Thoracic aorta (tissue), 2 donors: ENCODE measurements at places on chromosomes 12 and 14. TPM values are rescaled to one million over a fixed set of nuclear protein-coding genes. Genes with fewer than 3 reads are reported as not detected.

DNA sequence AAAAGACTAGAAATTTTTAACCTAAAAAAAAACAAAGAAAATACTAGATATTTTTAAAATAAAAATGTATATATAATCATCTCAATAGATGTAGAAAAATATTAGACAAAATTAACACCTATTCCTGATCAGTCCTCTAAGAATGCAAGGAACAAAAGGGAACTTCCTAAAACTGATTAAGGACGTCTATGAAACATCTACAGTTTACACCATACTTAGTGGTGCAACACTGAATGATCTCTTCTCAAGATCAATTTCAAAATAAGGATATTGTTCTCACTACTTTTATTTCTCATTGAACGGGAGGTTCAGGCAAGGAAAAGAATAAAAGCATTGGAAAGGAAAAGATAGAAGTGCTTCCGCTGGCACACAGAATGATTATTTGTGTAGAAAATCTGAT lies 16.0 kb downstream of the OLR1 start:
- H3K27me3 ChIP-seq, result no peaks in the 10 kb centered on the region
- H3K4me1 ChIP-seq, result peaks cover 7% of the 10 kb centered on the region
- DNase-seq, result no peak
- no peak overlapping the region for H3K27ac ChIP-seq
- H3K36me3 ChIP-seq, result no peaks in the 10 kb centered on the region
- H3K4me3 ChIP-seq, result no peak overlapping the region

GRCh38 chr12:130074661-130075406 lies 87.4 kb upstream of the FZD10 start:
- no peak for DNase-seq
- H3K27ac ChIP-seq, result no peak overlapping the region
- no peaks in the 10 kb centered on the region for H3K36me3 ChIP-seq
- H3K4me1 ChIP-seq, result no peaks in the 10 kb centered on the region
- H3K4me3 ChIP-seq, result no peak overlapping the region
- no peaks in the 10 kb centered on the region for H3K27me3 ChIP-seq

GRCh38 chr12:113905829-113906228 lies 60.3 kb downstream of the RBM19 start:
- no peak overlapping the region for H3K4me3 ChIP-seq
- no peaks in the 10 kb centered on the region for H3K4me1 ChIP-seq
- no peak for DNase-seq
- H3K27ac ChIP-seq, result no peak overlapping the region
- peaks cover 8% of the 10 kb centered on the region for H3K36me3 ChIP-seq

- peaks cover 10% of the 10 kb centered on the region for H3K36me3 ChIP-seq
- no peaks in the 10 kb centered on the region for H3K27me3 ChIP-seq
- no peak for DNase-seq
- no peak overlapping the region for H3K4me3 ChIP-seq
- no peaks in the 10 kb centered on the region for H3K4me1 ChIP-seq
These were observed 17.3 kb downstream of the ARID4A start for GRCh38 chr14:58315606-58316005.

DNA sequence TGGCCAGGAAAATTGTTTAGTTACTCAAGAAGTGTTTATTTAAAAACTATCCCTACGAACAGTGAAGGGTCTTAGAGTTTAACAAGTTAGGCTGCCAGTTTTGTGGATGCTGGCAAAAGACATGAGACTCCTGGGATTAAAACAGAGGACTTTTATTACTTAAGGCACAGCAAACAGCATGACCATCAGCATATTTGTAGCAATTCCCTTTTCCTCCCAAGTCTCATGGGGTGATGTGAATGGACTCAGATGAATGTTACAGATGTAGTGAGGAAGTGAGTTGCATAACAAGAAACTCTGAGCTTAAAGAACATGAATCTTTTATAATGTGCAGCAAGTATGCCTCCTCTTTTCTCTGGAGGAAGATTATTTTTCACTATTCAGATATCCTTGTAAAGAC lies 695.8 kb downstream of the RPS29 start:
- no peak overlapping the region for H3K4me3 ChIP-seq
- no peaks in the 10 kb centered on the region for H3K4me1 ChIP-seq
- DNase-seq, result no peak

DNA sequence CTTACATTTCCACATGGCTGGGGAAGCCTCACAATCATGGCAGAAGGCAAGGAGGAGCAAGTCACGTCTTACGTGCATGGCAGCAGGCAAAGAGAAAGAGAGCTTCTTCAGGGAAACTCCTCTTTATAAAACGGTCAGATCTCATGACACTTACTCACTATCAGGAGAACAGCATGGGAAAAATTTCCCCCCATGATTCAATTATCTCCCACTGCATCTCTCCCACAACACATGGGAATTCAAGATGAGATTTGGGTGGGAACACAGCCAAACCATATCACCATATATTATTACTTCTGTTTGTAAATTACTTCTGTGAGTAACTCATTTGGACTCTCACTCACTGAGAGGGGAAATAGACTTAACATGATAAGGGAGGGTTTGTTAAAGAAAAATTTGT lies 1496.8 kb upstream of the TMEM132C start:
- DNase-seq, result no peak
- H3K36me3 ChIP-seq, result no peaks in the 10 kb centered on the region
- H3K27ac ChIP-seq, result no peak overlapping the region
- no peak overlapping the region for H3K4me3 ChIP-seq

GRCh38 chr14:57848353-57848752 lies 17.5 kb downstream of the SLC35F4 start:
- H3K4me1 ChIP-seq, result peaks cover 19% of the 10 kb centered on the region
- H3K27me3 ChIP-seq, result no peaks in the 10 kb centered on the region
- no peaks in the 10 kb centered on the region for H3K36me3 ChIP-seq
- H3K4me3 ChIP-seq, result no peak overlapping the region
- no peak overlapping the region for H3K27ac ChIP-seq

DNA sequence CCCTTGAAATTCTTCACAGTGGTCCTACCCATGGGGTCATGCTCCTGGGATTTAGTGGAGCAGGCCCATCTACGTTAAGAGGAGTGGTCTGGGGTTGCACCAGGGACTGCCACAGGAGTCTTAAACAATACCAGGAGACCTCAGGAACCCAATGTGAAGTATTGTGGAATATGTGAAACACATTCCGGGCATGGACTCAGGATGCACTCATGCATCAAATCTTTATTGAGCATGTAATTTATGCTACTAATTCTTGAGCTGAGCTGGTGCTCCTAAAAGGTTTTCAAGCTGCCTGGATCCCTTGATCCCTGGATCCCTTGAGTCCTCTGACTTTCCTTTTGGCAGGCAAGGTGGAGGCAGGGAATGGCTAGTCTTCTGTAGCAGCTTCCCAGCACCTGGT lies 8.8 kb downstream of the SERPINA10 start:
- H3K4me1 ChIP-seq, result no peaks in the 10 kb centered on the region
- no peaks in the 10 kb centered on the region for H3K27me3 ChIP-seq
- no peaks in the 10 kb centered on the region for H3K36me3 ChIP-seq
- H3K27ac ChIP-seq, result no peak overlapping the region
- no peak overlapping the region for H3K4me3 ChIP-seq

DNA sequence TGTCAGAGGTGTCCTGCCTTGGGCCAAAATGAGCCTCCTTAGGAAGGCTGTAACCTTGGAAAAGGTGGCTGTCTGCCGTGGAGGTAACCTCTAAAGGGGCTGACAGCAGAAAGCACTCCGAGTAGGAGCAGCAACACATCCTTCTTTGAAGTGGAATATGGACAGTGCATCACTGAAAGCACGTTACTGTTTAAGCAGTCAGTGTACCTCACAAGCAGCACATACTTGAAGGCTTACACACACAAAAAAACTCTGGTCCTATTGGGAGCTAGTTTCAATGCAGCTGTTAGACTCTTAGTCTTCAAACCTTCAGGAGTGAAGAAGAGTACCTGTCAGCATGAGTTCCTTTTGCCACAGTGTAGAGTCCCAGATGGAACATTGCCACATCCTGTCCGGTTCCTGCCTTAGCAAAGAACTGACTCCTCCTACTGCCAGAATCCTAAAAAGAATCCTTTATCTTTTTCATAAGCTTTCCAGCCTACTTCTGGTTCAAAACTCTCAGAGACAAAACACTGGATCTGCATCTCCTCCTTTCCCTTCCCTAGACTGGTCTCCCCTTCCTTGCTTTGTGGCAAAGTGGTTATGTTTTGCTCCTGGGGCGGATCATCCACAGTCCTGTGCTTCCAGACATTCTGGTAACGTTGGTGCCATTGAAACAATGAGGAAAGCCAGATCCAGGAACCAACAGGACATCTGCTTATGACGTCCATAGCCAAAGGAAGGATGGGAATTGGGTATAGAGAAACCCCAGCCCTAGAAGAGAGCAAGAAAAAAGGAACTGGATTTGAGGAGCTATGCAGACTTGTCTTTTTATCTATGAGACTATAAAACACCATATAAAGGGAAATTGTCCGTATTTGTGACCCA lies 8.5 kb upstream of the MDM1 start:
- H3K36me3 ChIP-seq, result no peaks in the 10 kb centered on the region
- no peaks in the 10 kb centered on the region for H3K4me1 ChIP-seq
- H3K27me3 ChIP-seq, result no peaks in the 10 kb centered on the region
- no peak for DNase-seq

GRCh38 chr14:32991691-32992090 lies 53.0 kb downstream of the NPAS3 start:
- no peaks in the 10 kb centered on the region for H3K4me1 ChIP-seq
- H3K27me3 ChIP-seq, result no peaks in the 10 kb centered on the region
- H3K4me3 ChIP-seq, result no peak overlapping the region

DNA sequence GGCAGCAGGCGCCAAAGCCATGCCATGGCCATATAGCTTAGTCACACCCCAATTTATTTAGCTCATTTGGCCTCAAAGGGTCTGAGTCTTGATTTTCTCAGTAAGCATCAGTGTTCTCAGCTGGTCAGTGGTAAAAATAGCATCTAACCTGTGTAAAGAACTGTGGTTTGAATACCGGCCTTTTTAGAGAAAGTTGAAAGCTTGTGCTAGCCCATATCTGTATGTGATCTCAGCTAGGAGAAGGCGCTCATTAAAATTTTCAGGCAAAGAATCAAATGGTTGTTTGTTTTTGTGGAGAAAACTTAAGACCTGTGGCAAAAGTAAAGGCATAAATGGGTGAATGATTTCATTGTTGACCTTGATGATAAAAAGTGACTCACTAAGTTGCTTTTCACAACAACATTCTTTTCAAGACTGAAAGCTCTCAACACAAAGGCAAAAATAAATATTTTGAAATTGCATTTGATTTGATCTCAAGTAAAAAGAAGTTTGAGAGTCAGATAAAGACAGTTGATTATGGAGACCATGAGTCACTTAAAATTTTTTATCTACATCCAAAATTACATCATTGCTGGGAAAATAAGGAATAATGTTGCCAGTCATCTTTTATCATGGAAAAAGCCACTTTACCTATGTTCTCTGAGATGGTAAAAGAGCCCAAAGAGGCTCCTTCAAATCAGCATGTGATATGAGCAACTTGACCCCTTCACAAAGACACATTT lies 128.5 kb upstream of the RGS6 start:
- no peak overlapping the region for H3K4me3 ChIP-seq
- H3K27me3 ChIP-seq, result no peaks in the 10 kb centered on the region
- no peak overlapping the region for H3K27ac ChIP-seq
- H3K4me1 ChIP-seq, result peaks cover 5% of the 10 kb centered on the region
- no peaks in the 10 kb centered on the region for H3K36me3 ChIP-seq

- DNase-seq, result no peak
- no peak overlapping the region for H3K27ac ChIP-seq
These were observed 31.2 kb upstream of the KLC1 start for GRCh38 chr14:103597623-103598377.

Gene FAM181A
- total RNA-seq, result not detected

Gene SCNN1A
- total RNA-seq, result 16.4 TPM

Gene PPP1R36
- total RNA-seq, result not detected

Gene SYNJ2BP
- total RNA-seq, result 24.8 TPM

Gene VRTN
- not detected for total RNA-seq

Gene SLCO1B1
- total RNA-seq, result not detected

Gene DLK1
- total RNA-seq, result not detected
